Hepatocyte (in vitro differentiated cells): ENCODE measurements at places on chromosomes 7 and 10. TPM values are rescaled to one million over a fixed set of nuclear protein-coding genes. Genes with fewer than 3 reads are reported as not detected.

DNA sequence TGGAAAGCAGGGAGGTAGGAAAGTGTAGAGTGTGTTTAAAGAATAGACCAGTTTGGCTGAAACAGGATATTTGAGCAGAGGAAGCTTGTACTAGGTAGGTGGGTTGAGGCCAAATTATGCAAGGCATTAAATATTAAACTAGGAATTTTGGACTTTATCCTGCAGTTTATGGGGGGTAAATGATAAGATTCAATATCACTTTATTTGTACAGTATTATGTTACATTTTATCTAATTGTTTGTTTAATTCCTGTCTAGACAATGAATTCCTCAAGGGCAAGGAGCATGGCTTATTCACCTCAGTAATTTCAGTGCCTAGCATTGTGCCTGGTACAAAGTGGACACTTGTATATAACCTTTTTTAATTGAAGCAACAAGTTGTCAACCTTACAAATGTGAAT lies 125.9 kb downstream of the CFTR start:
- H3K36me3 ChIP-seq, result no peaks in the 10 kb centered on the region
- no peak overlapping the region for H3K4me3 ChIP-seq
- DNase-seq, result no peak

GRCh38 chr7:106128836-106129235 lies 16.7 kb upstream of the SYPL1 start:
- no peak overlapping the region for H3K27ac ChIP-seq
- DNase-seq, result no peak
- no peaks in the 10 kb centered on the region for H3K4me1 ChIP-seq
- no peaks in the 10 kb centered on the region for H3K36me3 ChIP-seq

DNA sequence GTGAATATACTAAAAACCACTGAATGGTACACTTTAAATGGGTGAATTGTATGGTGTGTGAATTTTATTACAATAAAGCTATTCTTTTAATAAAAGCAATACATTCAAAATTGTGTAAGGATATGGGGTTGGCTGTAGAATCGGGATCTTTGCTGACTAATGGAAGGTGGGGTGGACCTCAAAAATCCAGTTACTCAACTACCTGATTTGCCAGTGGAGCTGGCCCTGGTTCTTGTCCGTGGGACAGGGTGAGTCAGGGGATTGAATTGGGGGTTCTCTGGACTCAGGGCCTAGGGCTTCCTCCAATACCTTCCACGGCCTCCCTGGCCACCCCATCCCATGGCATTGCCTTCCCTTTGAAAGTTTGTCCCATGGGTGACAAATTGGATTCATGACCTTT lies 13.5 kb upstream of the RABGEF1 start:
- no peak overlapping the region for H3K4me3 ChIP-seq
- H3K27ac ChIP-seq, result no peak overlapping the region
- DNase-seq, result no peak
- H3K27me3 ChIP-seq, result no peaks in the 10 kb centered on the region
- no peaks in the 10 kb centered on the region for H3K36me3 ChIP-seq
- no peaks in the 10 kb centered on the region for H3K4me1 ChIP-seq

DNA sequence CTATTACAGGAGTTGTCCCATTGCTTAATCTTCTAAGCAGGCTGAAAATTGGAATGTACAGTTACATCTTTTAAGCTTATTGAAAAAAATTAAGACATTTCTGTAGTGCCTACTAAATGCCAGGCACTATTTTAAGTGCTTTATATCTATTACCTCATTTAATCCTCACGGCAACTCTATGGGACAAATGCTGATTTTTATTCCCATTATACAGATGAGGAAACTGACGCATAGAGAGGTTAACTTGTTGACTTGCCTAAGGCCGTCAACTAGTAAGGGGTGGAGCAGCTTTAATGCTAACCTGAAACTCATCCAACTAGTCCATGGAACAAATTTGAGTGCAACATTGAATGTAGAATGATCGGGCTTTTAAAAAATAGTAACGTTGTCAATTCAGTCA lies 2.5 kb downstream of the ZKSCAN1 start:
- no peaks in the 10 kb centered on the region for H3K36me3 ChIP-seq
- peaks cover 16% of the 10 kb centered on the region for H3K4me1 ChIP-seq
- no peak for DNase-seq

GRCh38 chr7:50711271-50712175 lies 71.2 kb downstream of the GRB10 start:
- H3K27ac ChIP-seq, result no peak overlapping the region
- H3K4me3 ChIP-seq, result no peak overlapping the region
- no peak for DNase-seq
- no peaks in the 10 kb centered on the region for H3K27me3 ChIP-seq
- no peaks in the 10 kb centered on the region for H3K4me1 ChIP-seq
- H3K36me3 ChIP-seq, result no peaks in the 10 kb centered on the region

DNA sequence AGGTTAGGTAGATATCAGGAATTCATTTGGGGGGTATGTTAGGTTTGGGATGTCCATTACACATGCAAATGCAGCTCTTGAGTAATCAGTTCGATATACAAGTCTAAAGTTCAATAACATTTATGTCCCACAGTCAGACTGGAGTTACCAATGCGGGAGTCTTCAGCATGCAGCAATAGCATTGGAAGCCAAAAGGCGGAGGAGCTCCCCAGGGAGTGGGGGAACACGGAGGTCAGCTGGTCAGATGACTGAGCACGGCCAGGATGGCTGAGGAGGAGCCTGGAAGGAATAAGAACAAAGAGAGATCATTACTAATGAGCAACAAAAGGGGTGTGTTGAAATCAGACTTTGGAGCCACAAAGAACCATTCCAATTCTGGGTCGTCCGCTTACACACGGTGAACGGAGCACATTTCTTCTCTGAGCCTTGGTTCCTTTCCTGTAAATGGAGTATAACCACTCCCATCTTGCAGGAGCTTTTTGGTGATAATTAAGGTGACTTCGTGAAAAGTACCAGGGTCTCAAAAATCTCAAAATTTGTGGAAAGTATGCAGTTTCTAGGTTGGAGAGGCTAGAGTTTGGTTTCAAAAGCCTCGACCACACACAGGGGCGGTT lies 478 bp upstream of the ZNF22 start:
- peak overlapping the region; percentile 86 for H3K4me3 ChIP-seq
- DNase-seq, result no peak
- no peaks in the 10 kb centered on the region for H3K36me3 ChIP-seq

GRCh38 chr7:98251231-98251600 lies 816 bp downstream of the TECPR1 start:
- H3K4me1 ChIP-seq, result peaks cover 13% of the 10 kb centered on the region
- DNase-seq, result no peak
- peak overlapping the region; percentile 55 for H3K4me3 ChIP-seq
- peak overlapping the region; percentile 85 for H3K27ac ChIP-seq
- no peaks in the 10 kb centered on the region for H3K27me3 ChIP-seq

DNA sequence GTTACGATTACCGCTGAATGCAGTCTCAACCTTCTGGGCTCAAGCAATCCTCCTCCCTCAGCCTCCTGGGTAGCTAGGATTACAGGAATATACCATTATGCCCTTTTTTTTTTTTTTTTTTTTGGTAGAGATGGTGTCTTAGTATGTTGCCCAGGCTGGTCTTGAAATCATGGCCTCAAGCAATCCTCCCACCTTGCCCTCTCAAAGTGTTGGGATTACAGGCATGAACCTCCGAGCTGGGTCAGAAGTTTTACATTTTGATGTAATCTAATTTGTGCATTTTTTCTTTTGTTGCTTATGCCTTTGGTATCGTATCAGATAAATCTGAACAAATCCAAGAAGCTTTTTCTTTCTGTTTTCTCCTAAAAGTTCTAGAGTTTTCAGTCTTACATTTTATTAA lies 87.4 kb downstream of the EPC1 start:
- no peak for DNase-seq
- no peak overlapping the region for H3K4me3 ChIP-seq
- H3K36me3 ChIP-seq, result no peaks in the 10 kb centered on the region
- no peaks in the 10 kb centered on the region for H3K27me3 ChIP-seq
- no peaks in the 10 kb centered on the region for H3K4me1 ChIP-seq
- H3K27ac ChIP-seq, result no peak overlapping the region

DNA sequence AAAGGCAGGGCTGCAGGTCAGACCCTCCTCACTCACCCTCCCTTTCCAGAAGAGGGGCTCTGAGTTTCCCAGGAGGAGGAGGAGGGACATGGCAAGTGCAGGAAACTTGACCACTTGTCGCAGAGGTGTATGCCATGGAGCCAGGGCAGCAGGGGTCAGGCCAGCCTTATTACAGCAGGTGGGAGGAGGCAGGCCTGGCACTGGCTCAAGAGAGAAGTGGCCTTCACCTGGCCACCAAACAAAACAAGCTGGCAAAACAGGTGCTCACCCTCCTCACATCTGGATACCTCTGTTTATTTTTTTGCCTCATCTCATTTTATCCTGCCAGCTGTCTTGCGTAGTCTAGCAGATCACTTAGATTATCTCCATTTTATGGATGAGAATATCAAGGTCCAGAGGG lies 12.5 kb downstream of the COL13A1 start:
- no peak for DNase-seq
- H3K27ac ChIP-seq, result no peak overlapping the region
- no peak overlapping the region for H3K4me3 ChIP-seq
- peaks cover 13% of the 10 kb centered on the region for H3K4me1 ChIP-seq
- no peaks in the 10 kb centered on the region for H3K27me3 ChIP-seq

SUN3 gene
- not detected in 2 replicates for total RNA-seq

MPP7 gene
- total RNA-seq, result 8.4 and 9.1 TPM in 2 replicates

MYL10 gene
- 0.23 and 0.60 TPM in 2 replicates for total RNA-seq
